ENCODE measurements at places on chromosomes 3 and 15.

GRCh38 chr15:55739641-55740040 is 3.3 kb downstream of the PRTG start:
- DNase-seq, result no peak

GRCh38 chr3:136819731-136820679 is 1.1 kb downstream of the SLC35G2 start:
- DNase-seq, result peak; percentile 32

GRCh38 chr3:58535531-58536500 is 1.2 kb downstream of the ACOX2 start:
- no peak for DNase-seq

GRCh38 chr3:13281507-13282357 is 138.4 kb downstream of the NUP210 start:
- no peak for DNase-seq

- DNase-seq, result no peak
Measured at GRCh38 chr3:139302084-139302800, 41.6 kb upstream of the MRPS22 start.

GRCh38 chr15:39934397-39935071 is 619 bp downstream of the EIF2AK4 start:
- DNase-seq, result no peak

- DNase-seq, result no peak
Measured at GRCh38 chr3:192273697-192274010, 453.7 kb downstream of the FGF12 start.

DNA sequence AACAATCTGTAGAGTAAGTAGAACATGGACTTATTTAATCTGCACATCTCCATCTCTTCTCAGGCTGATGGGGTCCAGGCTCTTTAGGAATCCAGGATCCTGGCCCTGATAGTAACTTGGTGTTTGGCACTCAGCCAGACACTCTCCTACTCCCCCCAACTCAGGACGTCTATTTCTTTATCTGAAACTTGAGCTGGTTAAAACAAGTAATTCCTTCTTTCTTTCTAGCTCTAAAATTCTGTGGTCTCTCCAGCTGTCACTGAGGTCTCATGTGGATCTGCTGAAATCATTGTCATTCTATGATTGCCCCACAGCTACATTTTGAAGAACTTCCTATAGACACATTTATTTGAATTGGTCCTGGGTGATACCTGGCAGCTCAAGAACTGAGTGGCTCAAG is 59.0 kb downstream of the TP63 start:
- DNase-seq, result no peak

- DNase-seq, result no peak
Measured at GRCh38 chr3:100124201-100124761, 10.0 kb upstream of the FILIP1L start.

DNA sequence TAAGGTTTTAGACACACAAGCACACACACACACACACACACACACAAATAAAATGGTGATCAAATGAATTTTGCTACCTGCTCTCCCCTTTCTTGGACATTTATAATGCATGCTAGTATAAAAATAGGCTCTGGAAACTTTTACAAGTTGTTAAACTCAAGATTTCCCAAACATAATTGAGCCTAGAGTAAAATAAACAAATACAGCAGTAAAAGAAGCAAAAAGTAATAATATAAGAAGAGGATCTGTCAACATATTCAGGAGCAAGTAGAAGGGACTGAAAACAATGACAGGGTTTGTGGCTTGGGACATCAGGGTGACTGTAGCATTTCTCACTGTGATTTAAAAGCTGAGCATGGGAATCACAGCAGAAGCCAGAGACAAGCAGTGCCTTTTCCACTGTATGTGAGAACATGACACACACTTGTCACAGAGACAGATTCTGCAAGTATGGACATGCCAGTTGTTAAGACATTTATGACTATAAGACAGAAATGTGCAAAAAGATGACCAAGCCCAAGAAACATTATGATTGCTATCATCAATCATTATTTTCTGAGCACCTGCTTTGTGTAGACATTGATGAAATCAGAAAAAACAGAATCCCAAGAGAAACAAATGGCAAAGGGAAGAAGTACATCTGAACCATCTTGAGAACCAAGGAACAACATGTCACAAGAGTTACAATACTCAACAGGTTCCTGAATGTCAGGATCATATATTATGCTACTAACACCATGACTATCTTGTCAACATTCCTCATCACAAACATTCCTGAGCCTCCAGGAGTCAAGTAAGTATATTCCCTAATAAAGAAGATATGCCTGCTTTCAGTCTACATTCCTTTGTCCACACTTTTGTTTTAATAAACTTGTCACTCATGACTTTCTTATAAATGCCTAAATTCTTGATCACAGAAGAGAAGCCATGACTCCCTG is 7.1 kb downstream of the THRB start:
- DNase-seq, result no peak

DNA sequence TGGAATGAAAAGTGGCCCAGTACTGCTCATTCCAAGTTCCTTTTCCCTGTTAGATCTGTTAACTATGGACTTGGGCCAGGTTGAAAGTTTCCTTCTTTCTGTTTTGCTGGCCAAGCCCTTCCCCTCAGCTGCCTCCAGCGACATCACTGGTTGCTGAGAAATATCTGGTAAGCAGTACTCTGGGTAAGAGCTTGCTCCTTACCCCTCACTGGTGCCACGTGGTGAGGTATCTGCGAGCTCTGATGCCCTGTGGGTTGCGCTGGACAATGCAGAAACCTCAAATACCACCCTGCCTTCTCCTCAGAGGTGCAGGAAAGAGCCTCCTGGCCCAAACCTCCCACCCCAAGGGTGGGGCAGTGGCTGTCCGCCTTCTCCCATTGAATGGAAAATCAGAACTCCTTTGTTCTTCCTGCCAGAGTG is 42.9 kb upstream of the APH1B start:
- DNase-seq, result no peak

- no peak for DNase-seq
Measured at GRCh38 chr3:27657404-27657803, 64.7 kb downstream of the EOMES start.

- DNase-seq, result no peak
Measured at GRCh38 chr3:165919284-165919683, 82.1 kb upstream of the BCHE start.

- DNase-seq, result no peak
Measured at GRCh38 chr3:22937536-22937935, 265.6 kb upstream of the UBE2E2 start.

DNA sequence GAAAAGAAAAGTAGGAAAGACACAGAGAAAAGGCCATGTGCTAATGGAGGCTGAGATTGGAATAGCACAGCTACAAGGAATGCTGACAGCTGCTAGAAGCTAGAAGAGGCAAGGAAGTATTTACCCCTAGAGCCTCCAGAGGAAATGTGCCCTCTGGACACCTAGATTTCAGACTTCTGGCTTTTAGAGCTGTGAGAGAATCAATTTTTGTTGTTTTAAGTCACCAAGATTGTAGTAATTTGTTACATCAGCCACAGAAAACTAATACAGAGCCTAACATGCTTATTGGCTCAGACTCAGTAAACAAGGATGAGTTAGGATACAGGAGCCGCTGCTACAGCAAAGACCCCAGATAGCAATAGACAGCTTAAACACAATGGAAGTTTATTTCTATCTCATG is 33.1 kb upstream of the GLCE start:
- DNase-seq, result no peak
